ENCODE measurements at places on chromosomes 16 and 17.

GRCh38 chr17:76139801-76140660 lies 1.0 kb downstream of the FOXJ1 start:
- no peak for DNase-seq

DNA sequence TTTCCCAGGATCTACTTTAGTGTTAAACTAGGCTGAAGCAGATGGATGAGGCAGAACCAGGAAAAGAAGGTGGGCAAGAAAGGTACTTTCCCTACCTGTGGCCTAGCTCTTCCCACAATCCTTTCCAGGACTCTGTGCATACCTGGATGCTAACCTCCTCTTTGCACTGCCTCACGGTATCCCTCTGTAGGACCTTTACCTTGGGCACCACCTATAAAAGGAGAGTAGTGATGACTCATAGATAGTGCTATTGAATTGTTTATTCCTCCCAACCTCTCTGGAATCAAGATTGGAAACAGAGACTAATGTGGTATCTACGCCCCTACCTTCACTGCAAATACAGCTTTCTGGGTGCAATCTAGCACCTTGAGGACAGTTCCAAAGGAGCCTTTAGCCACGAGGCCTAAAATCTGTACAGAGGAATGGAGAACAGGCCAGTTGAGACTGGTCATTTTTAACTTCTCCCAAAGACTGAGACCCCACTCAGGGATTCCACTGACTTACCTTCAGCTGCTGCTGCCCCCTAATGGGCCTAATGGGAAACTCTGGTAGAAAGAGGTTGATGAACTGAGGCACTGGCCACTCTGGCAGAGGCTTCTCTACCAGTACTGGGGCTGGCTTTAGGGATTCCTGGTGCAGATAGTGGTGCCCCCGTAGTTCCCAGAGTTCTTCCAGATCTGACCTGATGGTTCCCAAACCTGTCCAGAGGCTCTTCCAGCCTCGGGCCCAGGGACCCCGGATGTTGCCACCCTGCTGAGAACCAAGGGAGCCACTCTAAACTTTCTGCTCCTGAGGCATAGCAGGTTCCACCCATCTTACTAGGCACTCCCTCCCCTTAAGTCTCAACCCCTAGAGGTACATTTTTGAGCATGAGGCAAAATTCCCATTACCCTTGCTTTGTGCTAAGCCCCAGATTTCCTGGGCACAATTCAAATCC lies 781 bp downstream of the RSKR start:
- no peak for DNase-seq

GRCh38 chr16:57343221-57343620 lies 15.4 kb upstream of the CCL22 start:
- no peak for DNase-seq

- DNase-seq: no peak
These were observed 1.3 kb upstream of the HOXB4 start for GRCh38 chr17:48579471-48579759.

GRCh38 chr17:75008373-75008772 lies 4.1 kb upstream of the MRPL58 start:
- no peak for DNase-seq

GRCh38 chr17:43125967-43126910 lies 1.1 kb upstream of the BRCA1 start:
- DNase-seq: no peak

GRCh38 chr17:43669971-43670644 lies 8.4 kb upstream of the MEOX1 start:
- DNase-seq: no peak

DNA sequence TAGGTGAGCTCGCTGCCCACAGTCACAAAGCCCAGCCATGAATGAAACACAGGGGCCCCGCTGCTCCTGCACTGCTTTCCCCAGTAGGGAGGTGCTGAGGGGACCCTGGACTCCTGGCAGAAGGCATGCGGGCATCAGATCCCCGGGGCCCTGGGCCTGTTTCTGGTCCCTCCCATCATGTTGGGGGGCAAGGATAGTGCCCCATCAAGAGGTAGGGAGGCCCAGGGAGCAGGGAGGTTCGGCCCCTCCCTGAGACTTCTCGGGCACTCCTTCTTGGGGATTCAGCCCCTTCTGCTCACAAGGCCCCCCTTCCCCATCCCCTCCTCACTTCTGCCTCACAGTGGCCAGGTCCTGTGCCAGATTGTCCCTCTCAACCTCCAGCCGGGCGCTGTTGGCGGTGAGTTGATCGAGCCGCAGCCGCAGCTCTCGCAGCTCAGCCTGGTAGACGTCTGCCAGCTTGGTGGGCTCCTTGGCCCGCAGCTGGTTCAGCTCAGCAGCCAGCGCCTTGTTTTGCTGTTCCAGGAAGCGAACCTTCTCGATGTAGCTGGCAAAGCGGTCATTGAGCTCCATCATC lies 515 bp downstream of the GFAP start:
- DNase-seq: no peak

DNA sequence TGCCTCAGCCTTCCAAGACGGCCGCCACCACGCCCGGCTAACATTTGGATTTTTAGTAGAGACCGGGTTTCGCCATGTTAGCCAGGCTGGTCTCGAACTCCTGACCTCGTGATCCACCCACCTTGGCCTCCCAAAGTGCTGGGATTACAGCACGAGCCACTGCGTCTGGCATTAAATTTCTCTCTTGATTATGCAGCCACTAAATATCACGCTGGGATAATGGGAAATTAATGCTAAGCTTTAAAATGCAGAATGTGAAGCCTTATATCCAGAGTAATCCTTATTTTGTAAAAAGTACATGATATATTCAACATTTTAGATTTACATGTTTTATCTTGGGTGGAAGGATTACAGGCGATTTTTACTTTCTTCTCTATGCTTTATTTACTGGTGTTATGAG lies 89.2 kb downstream of the ANKRD11 start:
- DNase-seq: no peak

GRCh38 chr17:9432934-9433421 lies 142.6 kb downstream of the STX8 start:
- DNase-seq: no peak

GRCh38 chr16:69482410-69482991 lies 58.1 kb downstream of the CYB5B start:
- peak; percentile 18 for DNase-seq

GRCh38 chr16:49947907-49948678 lies 76.9 kb upstream of the CNEP1R1 start:
- DNase-seq: no peak

DNA sequence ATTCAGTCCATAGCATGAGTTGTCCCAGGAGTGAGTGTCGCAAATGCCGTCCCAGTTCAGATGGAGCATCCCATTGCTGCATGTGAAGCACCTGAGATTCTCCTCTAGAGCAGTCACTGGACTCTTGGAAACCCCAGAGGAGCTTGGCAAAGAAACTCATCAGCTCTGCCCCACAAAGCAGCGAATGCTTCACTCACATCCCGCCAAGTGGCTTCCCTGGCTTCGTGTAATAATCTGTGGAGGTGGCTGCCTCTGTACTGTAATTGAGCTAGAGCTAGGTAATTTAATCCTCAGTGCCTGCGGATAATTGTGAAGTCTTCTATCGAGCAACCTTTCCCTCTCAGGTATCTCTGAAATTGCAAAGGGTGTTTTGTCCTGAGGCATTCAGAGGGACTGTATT lies 107.1 kb downstream of the SNX29 start:
- no peak for DNase-seq

- no peak for DNase-seq
These were observed 8.0 kb downstream of the SLC38A10 start for GRCh38 chr17:81287152-81287551.

Data from SHP77 treated with DMSO at 0.1 percent for 48 hours (cell line).